Esophagus squamous epithelium (tissue), 5 donors: ENCODE measurements at places on chromosomes 7 and 10.

DNA sequence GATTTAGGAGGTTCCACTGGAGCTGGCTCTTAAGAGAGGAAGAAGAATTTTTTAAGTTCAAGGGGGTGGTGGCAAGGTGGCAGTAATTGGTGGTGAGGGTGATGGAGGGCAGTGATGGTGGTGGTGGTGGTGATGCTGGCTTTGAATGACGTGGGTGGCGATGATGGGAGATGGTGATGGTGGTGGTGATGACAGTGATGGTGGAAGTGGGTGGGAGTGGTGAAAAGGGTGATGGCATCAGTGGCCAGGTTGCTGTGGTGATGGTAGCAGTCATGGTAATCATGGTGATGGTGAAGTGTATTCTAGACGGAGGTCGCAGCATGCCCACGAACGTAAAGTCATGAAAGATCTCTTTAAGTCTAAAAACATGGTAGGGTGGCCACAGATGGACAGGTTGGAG, 197.3 kb downstream of the PTEN start:
- no peak for DNase-seq

DNA sequence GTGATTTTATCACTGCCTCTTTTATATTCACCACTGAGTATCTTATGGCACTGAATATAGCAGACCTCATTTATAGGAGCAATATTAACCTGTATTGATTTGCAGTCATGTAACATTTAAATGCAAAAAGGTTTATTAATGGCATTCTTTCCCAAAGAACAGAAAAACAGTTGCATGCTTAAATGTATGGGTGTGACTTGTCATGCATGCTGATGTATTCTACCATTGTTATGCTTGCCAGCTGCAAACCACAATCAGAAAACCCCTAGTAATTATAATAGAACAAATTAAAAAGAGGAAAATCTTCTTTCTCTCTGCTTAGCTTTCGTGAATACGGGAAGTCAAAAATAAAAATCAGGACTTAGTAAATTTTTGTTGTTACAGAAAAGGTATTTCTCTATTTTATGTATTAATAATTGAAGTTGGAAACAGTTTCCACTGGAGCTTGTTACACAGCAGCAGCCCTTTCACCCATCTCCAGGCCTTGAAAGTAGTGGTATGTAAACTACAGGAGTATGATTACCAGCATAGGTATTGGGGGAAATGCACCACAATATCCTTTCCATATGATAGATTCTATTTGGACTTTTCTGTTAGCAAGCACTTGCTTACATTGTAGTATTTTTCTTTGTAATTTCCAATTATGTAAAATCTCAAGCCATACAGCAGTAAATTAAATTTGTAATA, 147.4 kb upstream of the TEX47 start:
- no peak for DNase-seq

DNA sequence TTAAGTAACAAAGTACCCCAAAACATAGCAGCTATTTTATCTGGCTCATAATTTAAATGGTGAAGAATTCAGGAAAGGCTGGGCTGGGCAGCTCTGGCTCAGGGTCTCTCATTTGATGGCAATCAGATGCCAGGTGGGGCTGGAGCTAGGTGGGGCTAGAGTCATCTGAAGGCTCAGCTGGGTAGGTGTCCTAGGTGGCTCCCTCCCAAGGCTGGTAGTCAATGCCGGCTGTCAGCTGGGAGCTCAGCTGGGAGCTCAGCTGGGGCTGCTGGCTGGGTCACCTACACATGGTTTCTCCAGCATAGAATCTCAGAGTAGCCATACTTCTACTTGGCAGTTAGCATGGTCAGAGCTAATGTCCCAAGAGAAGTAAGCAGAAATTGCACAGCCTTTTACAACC, 34.1 kb downstream of the OSBPL3 start:
- no peak for DNase-seq

GRCh38 chr7:106153891-106154449, 41.9 kb upstream of the SYPL1 start:
- DNase-seq, result no peak

DNA sequence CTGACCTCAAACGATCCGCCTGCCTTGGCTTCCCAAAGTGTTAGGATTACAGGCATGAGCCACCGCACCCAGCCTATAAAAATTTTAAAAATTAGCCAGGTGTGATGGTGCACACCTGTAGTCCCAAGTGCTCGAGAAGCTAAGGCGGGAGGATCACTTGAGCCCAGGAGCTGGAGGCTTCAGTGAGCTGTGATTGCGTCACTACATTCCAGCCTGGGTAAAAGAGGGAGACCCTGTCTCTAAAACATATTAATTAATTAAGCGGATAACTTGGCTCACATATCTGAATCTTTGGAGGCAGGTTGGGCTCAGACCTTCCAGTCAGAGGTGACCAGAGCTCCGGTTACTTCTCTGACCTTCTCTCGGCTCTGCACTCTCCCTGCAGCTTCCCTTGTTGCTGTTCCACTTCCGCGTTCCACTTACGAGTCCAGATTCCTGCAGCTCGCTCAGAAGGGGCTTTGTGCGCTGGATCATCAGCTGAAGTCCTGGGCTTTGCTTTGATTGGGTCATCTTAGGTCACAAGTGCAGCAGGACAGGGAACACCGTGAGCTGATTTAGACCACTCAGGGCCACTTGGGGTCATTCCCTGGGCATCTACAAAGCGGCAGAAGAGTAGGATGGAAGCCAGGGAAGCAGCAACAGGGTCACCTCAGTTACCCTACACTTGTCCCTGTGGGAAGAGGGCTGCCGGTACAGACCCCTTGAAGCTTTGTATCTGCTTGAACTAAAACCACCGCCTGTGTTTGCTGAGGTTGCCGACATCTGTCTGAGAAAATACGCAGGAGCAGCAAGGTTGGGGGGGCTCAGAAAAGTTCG, 2.0 kb upstream of the ARPC1B start:
- no peak for DNase-seq

GRCh38 chr10:71729161-71729636, 9.6 kb upstream of the C10orf105 start:
- no peak for DNase-seq

GRCh38 chr7:38506004-38506403, 125.2 kb downstream of the AMPH start:
- DNase-seq, result no peak

DNA sequence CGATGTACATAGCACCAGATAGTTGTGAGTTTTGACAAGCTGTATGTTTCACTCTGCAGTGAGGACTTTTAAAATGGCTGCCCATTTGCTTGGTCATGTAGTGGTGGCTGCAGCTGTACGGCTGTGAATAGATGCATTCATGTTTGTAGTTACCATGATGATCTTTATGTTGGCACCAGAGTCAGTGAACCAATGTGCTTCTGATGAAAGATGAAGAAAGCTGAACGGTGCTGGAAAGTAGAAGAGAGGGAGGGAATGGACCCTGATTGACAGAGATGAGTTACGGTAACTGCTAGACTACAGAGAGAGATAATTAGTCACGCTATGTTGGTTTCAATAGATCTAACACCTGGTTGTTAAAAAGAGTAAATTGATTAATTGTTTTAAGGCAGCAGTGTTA, 256.8 kb downstream of the CELF2 start:
- no peak for DNase-seq

GRCh38 chr10:84540022-84540616, 211.7 kb downstream of the CCSER2 start:
- no peak for DNase-seq

GRCh38 chr10:74379474-74379873, 228.5 kb downstream of the ADK start:
- no peak for DNase-seq

- no peak for DNase-seq
Measured at GRCh38 chr7:13911909-13912308, 77.6 kb downstream of the ETV1 start.

GRCh38 chr7:103447073-103447960, 1.3 kb upstream of the SLC26A5 start:
- no peak for DNase-seq

GRCh38 chr7:5631152-5631551, 150.3 kb downstream of the RNF216 start:
- no peak for DNase-seq

- DNase-seq, result no peak
Measured at GRCh38 chr10:44046605-44047004, 338.3 kb downstream of the CXCL12 start.

DNA sequence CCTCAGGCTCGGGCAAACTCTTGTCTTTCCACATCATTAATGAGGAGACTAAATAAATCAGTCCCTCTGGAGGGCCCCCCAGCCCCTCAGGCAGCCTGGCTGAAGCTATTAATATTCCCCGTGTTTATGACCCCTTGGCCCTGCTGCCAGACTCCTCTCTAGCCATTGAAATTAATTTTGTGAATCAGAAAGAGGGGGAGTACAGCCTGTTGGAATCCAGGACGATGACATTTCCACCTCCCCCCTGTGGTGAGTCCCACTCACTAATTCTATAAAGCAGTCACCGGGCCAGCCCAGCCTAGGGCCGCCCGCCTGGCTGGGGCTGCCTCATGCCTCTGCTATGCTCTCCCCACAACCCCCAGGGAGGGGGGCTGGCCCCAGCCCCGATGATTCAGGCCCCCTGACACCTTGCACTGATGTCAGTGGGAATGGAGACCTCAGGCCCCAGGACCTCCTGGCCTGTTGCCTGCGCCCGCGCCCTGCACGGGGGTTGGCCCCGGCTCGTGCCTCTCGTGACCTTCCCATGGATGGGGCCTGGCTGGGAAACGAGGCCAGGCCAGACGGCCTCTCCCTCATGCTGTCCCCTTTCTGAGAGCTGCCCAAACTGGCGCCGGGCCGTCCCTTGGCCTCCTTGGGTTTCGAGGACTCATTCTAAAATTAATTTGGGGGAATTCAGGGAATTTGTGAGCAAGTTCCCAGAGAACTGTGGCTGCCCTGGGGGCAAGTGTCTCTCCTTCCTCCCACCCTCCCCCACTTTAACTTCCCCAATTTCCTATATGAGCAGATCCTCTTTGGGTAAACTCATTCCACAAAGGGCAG, 34.0 kb downstream of the TMEM270 start:
- no peak for DNase-seq

- no peak for DNase-seq
Measured at GRCh38 chr10:45544191-45544590, 128.4 kb downstream of the ZFAND4 start.

DNA sequence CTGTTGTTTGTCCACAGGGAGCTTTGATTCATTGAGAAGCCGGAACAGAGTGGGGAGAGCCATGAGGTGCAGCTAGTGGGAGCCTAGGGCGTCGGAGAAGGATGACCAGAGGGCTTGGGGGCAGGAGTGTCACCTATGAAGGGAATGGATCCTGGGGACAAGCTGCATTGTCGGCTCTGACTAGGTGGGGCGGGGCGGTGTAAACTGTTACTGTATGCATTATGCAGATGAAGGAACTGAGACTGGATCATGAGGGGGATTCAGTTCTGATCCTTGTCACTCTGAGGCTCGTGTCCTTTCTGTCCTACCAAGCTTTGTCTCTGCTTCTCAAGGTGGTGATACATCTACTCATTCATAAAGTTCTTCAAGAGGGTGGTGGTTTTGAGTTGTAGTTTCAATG, 39.9 kb upstream of the MMD2 start:
- no peak for DNase-seq

DNA sequence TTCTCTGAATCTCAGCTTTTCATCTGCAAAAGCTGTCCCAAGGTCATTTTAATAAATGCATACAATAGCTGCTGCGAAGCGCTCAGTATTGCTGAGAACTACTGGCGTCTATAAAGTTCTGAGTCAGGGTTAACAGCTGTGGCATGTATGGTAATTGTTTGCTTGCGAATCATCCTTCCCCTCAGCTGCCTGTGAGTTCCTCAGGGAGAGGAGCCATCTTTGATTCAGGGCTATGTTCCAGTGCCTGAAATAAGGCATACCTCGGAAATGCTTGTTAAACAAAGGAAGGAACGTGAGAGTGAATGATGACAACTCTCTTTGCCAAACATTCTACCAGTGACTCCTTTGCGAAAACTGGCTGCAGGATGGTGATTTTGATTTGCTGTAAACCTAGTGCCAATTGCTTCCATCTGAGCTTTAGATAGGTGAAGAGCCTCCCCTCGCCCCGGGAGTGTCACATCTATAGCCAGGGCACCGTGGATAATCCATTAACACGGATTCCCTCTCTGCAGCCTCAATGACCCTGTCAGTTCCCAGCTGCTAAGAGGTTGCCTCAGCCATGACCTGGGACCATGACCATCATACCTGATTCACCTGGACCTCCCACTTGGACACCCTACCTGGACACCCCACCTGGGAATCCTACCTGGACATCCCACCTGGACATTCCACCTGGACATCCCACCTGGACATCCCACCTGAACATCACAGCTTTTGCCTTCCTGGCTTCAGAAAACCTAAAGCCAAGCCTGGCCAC, 39.6 kb downstream of the GPRIN2 start:
- no peak for DNase-seq

- no peak for DNase-seq
Measured at GRCh38 chr10:5040781-5041470, 37.3 kb upstream of the AKR1C2 start.

DNA sequence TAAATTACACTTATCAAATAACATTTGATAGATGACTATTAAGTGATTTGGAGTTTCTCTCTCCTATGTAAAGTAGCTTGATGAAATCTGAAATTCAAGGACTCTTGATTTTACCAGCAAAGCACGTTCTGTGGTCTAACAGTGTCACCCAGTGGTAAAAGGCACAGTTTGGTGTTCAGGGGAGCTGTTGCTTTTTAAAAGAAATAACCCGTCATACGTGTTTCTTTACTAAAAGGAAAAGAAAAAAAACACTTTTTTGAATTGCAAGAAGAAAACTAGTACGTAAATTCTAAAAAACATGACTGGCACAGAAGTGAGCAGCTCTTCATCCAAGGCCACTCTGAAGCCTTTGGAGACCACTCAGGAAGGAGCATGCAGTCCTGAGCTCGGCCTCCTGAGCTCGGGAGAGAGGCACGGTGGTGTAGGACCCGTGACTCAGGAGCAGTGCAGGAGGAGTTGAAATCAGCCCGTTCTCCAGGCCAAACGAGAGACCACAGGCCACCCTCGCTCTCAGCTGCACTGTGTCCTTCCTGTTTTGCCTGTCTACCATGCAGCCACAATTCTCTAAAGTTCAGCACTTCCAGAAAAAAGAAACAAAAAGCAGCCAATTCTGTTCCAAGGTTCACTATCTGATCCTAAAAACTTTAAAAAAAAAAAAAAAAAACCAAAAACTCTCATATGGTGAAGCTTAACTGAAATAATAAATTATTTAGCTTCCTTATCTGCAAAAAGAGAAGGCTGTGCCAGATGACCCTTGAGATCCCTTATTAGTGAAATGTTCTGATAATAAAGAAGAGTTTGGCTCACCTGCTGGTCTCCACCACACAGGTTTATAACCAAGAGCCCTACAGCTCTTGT, 212.6 kb upstream of the FRMD4A start:
- DNase-seq, result no peak
